ENCODE measurements at places on chromosomes 11 and 22.

DNA sequence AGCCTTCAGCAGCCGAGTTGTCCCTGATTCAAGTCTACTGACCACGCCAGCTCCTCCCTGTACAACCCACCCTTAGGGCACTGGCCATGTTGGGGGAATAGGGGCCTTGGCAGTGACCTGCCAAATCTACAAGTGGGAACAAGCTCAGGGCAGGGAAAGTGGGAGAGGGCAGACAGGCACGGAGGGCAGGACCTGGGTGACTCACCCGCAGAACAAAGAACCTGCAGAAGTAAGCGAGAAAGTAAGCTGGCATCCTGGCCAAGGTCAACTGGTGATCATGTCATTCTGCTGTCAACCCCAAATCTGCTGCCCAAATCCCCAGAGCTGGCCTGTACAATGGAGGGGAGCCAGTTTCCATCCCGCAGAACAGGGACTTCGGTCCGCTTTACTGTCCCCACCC lies 7.9 kb upstream of the SCGB1A1 start:
- no peak for DNase-seq

GRCh38 chr22:18057568-18058209 lies 20.1 kb upstream of the PEX26 start:
- no peak for DNase-seq

DNA sequence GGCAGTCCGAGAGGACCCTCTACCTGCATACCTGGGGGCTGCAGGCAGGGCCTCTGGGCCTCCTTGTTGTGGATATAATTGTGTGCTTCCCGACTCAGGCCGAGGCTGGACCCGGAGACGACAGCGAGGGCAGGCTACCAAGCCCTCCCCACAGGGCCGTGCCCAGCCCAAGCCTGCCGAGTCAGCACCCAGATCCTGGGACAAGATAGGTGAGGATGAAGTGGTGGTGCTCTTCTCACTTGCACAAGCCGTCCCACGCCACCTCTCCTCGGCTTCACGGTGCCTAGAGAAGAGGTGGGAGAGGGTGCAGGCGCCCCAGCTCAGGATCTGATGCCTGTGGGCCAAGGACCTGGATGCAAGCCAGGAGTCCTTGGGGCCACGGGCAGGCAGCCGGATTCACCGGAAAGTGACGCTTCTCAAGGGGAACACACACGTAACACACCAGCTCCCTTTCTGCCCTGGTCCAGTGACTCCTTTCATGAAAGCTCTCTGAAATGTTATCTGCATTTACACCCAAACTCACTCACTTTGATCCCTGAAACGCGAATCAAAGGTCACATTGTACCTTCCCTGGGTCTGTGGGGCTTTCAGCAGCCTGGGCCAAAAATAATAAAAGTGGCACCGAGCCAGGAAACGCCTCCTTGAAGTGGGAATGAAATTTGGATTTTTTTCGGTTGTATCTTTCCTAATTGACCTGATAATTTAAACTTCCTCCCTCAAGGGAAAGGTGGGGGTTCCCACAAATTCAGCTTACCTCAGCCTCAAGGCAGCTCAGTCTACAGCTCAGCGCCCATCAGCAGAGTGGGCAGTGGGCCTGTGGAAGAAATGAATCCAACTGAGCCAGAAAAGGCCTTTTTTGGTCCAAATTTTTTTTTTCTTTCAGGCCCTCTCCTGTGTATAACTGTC lies 1.1 kb upstream of the GNB1L start:
- DNase-seq: peak; percentile 84

GRCh38 chr11:74956397-74957015 lies 7.4 kb downstream of the SPCS2 start:
- no peak for DNase-seq

GRCh38 chr22:32780726-32781310 lies 20.7 kb upstream of the TIMP3 start:
- DNase-seq: no peak

DNA sequence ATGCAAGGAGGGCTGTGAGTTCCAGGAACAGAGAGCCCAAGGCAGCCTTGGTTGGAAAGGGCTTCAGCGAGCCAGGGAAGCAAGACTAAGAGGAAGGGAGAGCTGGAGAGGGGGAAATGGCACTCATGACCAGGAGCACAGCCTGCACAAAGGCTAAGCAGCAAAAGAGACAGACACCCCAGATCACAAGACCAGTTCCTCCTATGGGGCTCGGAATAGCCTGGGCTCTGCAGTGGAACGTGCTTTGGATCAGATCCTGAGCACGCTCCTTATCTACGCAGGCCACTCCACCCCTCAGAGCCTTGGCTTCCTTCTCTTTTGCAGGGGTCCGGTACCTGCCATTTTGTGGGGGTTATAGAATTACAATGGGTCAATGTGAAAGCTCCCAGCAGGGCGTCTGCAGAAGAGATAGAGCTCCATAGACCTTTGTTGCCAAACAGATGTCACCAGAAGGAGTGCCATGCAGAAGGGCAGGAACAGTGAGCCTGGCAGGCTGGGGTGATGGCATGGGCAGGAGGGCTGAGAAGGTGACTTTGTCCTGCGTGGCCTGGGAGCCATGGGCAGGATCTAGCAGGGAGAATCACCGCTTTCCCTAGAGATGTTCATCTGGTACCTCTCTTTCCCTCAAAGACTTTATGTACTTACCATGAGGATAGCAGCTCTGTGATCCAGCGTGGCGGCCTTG lies 33.8 kb downstream of the ZC3H7B start:
- DNase-seq: no peak

- DNase-seq: no peak
These were observed 6.6 kb upstream of the OR6X1 start for GRCh38 chr11:123760894-123761293.

- DNase-seq: no peak
These were observed 140.6 kb upstream of the RASSF10 start for GRCh38 chr11:12868315-12869073.

DNA sequence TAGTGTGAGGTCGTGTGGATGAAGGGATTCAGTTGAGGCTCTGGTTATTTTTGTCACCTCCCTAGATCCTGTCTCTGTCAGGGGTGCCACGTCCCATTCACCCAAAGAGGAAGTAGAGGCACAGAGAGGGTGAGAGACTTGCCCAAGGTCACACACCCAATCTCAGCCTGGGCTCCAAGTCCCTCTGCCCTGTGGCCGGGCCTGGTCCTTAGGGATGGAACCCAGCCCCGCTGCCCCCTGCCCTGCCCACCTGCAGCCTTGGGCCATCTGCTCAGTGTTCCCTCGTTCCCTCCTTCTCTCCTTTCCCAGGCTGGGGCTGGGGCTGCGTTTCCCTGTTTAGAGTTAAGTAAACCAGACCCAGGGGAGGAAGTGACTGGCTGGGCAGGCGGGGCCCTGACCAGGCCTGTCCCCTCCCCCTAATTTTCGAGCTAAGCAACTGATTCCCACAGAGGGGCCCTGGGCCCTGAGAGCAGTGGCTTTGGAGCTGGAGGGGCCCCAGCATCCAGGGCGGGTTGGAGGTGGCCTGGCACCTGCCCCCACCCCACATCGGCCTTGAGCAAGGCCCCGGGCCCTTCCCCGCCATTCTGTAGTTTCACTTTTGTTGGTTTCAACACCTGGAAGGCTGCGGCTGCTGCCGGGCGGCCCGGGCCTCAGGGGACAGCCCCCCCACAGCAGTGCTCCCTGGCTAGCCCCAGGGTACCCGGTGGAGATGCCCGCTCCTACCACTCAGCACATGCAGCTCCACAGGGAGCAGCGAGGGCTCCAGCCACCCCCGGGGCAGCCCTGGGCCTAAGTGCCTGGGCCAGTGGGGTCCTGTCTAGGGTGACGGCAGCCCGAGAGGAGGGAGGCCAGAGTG lies 1.5 kb downstream of the TCIRG1 start:
- peak; percentile 71 for DNase-seq

DNA sequence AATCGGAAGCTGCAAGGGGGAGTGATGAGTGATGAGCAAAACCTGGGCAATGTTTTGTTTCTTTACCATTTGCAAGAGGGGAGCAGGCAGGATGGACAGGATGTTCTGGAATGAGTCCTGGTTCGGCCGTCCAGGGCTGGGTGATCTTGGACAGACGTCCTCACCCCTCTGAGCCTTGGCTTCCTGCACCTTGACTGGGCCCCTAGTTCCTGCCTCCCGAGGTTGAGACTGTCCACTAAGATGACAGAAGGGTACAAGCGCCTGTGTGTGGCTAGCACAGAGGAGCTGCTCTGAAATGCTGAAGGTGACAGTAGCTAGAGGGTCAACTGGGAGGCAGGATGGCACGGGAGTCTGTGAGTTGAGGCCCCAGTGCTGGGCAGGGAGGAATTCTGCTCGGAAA lies 306.2 kb downstream of the MN1 start:
- no peak for DNase-seq

DNA sequence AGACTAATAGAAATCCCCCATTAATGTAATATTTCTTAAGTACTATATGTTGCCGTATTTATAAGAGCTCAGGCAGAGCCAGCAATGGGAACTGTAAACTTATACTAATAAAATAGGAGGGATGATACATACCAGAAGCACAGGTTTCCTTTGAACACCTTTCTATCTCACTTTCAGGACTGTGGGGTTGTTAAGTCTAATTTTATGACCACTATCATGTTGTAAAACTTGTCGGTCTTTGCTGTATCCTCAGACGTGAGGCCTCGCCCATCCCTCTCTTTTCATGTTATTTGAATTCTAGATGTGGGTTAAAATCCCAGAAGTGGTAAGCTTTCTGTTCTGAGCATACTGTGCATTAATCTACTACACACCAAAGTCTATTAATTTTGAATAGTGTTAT lies 1083.5 kb upstream of the TENM4 start:
- DNase-seq: no peak

- DNase-seq: peak; percentile 27
These were observed 40.1 kb upstream of the PPARA start for GRCh38 chr22:46110215-46110614.

GRCh38 chr11:61163714-61164605 lies 2.7 kb upstream of the VPS37C start:
- DNase-seq: peak; percentile 41

- DNase-seq: no peak
These were observed 66.1 kb downstream of the SCN3B start for GRCh38 chr11:123588117-123588863.

DNA sequence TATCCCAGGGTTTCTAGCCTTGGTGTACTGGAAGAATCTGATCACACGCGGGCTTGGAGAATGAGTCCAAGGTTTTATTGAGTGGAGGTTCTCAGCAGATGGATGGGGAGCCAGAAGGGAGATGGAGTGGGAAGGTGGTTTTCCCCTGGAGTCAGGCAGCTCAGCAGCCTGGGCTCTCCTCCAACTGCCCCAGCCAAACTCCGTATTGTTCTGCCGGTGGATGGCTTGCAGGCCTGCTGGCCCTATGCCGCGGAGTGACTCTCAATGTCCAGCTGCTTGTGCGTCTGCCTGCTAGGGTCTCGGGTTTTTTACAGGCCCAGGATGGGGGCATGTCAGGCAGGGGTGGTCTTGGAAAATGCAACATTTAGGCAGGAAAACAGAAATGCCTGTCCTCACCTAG lies 162.4 kb upstream of the LMO1 start:
- no peak for DNase-seq

DNA sequence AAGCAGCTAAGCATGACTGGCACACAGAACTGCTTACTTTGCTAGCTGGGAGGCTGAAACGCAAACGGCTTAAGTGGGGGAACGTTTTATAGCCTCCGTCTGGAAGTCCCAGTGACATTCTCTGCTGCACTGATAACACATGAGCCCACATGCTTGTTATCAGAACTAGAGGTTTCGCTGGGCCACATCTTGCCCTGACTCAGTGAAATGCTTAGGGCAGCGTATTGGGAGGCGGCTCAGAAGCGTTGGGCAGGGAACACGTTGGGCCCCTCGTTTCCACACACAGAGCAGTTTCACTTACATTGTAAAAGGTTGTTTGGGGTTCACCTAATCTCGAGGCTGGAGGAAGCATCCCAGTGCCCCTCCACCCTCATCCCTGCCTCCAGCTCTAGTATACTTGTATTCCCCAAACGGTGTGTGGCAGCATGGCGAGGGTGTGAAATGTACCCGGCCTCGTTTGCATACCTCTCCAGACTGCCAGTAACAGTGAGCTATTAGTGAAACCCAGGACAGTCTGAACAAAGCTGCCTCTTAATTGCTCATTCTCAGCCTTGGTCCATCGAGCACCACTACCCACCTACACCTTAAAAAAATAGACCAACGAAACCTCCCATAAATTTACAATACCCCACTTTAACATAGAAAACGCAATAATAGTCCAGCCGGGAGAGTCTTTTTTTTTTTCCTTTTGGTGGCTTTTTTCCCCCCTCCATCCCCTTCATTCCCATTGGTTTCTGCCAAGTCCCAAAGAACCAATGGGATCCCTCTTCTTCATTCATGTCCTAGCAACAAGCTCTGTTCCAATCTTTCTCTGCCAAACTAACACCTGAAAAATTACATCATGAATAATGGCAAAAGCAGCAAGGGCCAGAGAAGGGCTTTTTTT lies 218.8 kb upstream of the SORL1-AS1 start:
- DNase-seq: no peak

DNA sequence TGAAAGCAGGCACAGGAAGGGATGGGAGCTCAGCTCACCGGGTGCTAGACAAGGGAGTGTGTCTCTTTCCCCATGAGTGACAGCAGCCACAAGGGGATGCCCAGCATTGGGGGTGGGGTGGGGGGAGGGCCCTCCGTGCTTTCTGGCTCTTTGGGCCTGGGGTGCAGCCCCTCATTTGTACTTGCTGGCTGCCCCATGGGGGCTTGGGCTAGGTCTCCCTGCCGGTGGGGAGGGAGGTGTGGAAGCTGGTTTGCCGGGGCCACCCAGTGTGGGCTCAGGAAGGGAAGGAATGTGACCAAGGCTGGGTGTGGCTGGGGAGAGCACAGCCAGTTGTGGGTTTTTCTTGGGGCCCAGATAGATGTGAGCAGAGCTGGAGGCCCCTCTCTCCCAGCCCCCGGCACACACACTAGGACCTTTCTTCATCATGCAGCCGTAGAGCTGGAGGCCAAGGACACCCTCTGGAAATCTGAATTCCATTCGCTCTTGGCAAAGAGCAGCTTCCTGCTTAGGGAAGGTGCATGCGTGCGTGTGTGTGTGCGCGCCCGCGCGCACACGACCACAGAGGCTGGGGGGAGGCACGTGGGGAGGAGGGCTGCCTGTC lies 25.8 kb downstream of the KCNQ1OT1 start:
- peak; percentile 2 for DNase-seq

DNA sequence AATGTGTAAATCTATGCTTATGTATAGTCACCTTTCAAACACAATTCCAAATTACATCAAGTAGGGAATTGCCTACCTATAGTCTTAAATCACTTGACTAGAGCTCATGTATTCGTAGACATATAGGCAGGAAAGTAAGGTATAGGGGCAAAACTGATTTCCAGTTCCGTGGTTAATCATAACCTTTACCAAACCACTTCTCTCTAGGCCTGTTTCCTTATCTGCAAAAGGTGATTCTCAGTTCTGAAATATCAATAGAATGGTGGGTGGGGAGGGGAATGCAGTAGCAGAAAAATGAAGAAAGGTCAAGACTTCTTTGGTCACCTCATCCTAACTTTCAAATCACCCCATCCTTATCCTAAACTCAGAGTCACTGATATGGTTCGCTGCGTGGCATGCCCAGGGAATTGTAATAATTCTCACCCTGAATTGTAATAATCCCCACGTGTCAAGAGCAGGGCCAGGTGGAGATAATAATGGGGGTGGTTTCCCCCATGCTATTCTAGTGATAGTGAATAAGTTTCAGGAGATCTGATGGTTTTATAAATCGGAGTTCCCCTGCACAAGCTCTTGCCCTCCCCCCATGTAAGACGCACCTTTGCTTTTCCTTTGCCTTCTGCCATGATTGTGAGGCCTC lies 1.9 kb upstream of the ANO5 start:
- DNase-seq: no peak

- peak; percentile 46 for DNase-seq
These were observed 99.4 kb upstream of the BLID start for GRCh38 chr11:122215244-122215992.

Measured in activated CD4-positive, alpha-beta memory T cell treated with anti-CD3 and anti-CD28 coated beads for 36 hours (primary cell).